ENCODE measurements at places on chromosomes 2 and 18.

DNA sequence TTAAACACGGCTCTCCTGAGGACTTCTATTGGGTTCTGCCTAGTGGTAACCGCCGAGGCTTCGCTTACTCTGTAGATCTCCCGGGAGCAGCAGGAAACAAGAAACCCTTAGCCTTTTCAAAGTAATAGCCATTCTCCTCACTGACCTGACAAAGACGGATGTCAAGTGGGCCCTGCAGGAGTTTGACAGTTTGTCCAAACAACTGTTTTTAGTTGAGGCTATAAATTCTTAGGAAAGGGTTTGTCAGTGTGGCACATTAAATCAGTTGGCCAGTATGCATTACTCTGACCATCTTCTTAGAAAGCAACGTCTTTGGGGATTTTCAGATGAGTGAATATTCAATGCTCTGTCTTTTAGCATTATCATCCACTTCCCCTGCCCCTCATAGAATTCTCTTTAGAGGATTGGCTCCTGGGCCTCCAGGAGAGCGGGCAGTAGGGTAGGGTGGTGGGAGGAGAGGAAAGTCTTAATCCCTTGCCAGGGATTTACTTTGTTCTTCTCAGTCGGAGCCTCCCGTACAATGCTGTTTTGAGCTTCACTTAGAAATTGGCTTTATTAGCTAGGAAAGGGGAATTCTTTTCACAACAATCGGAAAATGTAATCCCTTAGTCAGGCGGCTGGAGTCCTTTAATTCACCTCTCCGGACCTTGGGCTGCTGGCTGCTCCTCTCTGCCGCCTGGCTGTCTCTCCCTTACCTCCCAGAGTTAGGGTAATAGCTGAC lies 13.3 kb upstream of the C18orf32 start:
- no peak for DNase-seq

GRCh38 chr2:47568164-47568850 lies 165.4 kb downstream of the MSH2 start:
- DNase-seq: no peak

GRCh38 chr18:9038277-9038871 lies 64.1 kb upstream of the NDUFV2 start:
- no peak for DNase-seq

DNA sequence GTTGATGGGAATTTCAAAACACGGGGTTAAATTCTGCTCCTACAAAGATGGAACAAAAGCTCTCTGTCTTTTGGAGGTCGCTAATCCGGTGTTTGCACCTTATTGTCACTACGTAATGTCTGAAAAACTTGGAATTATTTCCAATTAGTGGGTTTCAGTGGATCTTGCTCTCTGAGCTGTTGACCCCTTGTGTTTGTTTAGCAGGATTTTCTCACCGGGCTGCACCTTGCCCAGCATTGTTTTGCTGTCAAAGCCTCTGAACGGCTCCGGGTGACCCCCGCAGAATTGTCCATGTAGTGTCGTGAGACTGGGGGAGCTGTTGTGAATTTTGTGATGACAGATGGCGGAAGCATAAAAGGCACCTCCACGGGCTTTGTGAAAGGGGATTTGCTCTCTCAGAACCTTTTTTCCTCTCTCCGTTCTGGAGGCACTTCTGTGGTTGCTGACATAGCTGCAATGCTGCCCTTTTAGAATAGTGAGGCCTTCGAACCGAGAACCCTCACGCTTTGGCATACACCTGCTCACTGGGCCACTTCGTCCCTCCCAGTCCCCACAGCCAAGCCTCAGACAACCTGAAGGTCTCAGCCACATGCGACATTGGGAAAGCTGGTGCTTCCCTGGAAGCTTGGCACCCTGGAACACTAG lies 129.4 kb downstream of the ACOXL start:
- DNase-seq: no peak
